ENCODE measurements at places on chromosomes 11 and 22.
A peak's percentile ranks its signal among the peaks of the same experiment; 100 is the strongest.

GRCh38 chr11:77590194-77590782 is 535 bp downstream of the AQP11 start:
- DNase-seq, result no peak

DNA sequence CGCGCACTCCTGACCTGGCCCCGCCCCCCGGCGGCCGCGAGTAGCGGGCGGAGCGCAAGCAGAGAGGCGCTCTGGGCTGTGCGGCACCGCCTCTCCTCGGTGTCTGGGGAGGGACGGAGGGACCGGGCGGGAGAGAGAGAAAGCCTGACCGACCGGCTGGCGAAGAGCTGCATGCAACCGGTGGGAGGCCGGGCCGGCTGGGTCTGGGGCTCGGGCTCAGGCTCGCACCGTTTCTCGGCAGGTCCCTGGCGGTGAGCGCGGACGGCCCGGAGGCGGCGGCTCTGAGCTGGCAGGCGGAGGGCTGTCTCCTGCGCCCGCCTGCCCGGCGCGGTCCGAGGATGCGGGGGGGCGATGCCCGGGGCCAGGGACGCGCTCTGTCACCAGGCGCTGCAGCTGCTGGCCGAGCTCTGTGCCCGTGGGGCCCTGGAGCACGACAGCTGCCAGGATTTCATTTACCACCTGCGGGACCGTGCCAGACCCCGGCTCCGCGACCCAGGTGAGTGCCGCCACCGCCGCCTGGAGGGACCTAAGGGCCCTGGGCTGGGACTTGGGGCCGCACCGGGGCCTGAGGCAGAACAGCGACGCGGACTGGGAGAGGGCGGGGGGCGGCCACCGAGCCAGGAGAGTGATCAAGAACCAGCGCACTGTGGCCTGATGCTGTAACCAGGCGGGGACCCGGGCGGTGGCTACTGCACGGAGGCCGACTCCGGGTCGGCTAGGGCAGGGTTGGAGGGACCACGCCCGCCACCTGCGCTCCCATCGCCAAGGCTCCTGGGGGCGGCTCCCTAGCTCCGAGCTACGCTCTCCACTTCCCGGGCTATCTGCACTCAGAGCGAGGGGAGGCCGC is at the start of gene SYT9:
Gene SYT9, plus strand, starts transcription at position 69 of the 847 bp plus-strand sequence. Its CDS starts 283 bp downstream, at position 352.
- no peak for DNase-seq

DNA sequence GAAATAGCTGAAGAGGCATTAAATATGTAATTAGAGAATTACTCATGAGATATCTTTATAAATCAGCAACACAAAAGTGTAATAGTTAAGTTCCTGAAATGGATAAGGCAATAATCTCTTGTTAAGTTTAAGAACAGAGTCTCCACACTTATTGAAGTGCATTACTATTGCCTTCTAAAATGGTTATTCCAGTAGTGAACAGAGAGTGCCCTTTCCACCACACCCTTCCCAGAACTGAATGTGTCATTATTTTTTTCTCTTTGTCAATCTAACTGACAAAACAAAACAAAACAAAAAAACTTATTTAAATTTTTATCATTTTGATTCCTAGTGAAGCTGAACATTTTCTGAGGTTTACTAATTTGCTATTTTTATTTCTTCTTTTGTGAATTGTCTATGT is 9.2 kb upstream of the PRRG4 start:
- DNase-seq, result no peak

GRCh38 chr22:40147388-40148176 is 30.1 kb upstream of the TNRC6B start:
- DNase-seq, result no peak

- no peak for DNase-seq
These were observed 31.4 kb downstream of the LRFN4 start for GRCh38 chr11:66888282-66888681.

GRCh38 chr11:68206211-68206610 is 6.9 kb downstream of the KMT5B start:
- DNase-seq, result no peak

- no peak for DNase-seq
These were observed 40.8 kb upstream of the ST14 start for GRCh38 chr11:130118636-130119387.

DNA sequence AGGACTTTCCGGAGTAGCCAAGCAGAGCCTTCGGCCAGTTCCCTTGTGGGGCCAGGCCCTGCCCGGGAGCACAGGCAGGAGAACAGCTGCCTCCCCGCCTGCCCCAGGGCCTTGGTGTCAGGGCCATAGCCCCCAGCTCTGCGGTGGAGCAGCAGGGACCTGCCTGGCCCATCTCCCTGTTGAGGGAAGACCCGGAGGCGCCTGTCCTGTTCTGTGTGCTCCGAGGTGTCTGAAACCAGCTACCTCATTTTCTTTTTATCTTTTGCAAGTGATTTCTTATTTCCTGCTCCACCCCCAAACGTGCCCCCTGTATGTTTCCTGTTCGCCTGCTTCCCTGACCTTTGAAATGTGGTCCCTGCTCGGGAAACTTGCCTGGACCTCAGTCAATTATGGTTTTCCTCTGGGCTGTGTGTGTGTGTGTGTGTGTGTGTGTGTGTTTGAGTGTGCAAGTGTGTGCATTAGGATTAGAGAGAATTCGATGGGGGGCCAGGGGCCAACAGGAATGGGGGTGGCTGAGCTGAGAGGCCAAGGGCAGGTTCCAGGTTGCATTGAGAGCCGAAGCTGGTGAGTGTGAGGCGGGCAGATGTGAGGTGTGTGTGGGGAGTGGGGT is 19.1 kb downstream of the LRP5 start:
- no peak for DNase-seq

GRCh38 chr22:27397954-27398342 is 403.6 kb downstream of the MN1 start:
- no peak for DNase-seq

DNA sequence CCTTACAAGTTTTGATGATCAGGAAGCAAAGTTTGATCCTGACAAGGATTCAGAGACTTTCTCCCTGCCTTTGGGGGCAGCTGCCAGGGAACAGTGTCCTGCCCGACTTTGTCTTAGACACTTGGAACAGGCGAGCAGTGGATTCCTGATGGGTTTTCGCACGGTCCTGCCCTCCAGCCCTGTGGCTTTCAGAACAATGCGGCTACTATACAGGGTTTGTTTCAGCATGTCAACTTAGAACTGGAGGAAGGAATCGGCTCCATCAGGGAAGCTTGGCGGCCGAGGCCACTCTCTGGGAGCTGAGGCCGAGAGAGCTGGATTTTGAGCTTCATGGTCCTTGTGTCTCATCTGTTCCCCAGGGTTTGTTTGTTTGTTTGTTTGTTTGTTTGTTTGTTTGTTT is 11.5 kb downstream of the ANO1 start:
- DNase-seq, result no peak

GRCh38 chr22:46833228-46833627 is 70.8 kb downstream of the TBC1D22A start:
- DNase-seq, result no peak

GRCh38 chr22:44286646-44287045 is 26.1 kb downstream of the SHISAL1 start:
- DNase-seq, result no peak

DNA sequence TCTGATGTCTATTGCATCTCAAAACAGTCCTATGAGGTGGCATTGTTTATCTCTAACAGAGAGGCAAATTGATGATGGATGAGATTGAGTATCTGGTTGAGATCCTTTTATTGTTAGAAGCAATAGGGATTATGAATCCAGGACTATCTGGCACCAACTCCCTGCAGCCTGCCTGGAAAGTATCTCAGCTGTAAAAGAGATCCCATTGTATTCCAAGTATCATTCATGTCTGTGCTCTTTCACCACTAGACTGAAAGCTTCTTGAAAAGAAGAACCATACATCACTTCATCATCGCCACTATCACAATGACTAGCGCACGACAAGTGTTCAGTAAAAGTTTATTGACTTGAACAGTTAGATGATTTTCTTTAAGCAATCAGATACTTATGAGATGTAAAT is 41.9 kb upstream of the PCF11 start:
- DNase-seq, result no peak

DNA sequence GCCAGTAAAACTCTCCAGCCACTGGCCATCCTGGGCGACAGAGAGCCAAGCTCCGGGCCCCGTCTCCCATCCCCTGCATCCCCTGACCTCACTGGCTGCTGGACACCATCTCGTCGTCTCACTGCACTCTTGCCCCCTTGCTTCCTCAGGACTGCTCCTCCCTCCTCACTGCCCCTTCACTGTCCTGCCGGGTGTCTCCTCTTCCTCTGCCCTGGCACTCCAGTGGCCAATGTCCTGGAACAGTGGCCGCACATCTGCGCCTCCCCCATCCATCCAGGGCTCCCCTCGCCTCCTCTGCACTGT is 800.4 kb downstream of the BRD1 start:
- no peak for DNase-seq

DNA sequence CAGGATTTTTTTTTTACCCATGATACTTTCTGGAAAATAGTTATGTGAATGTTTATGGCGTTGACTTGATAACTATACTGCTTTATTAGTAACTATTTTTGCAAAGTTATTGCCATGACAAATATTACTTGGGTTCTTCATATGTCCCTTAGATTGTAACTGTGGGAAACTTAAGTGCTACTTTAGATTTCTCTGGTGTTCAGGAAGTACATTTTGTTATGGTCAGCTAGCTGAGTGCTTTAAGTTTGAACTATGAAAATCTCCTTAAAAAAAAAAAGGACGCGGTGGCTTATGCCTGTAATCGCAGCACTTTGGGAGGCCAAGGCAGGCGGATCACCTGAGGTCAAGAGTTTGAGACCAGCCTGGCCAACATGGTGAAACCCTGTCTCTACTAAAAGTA is 42.8 kb downstream of the CSTPP1 start:
- no peak for DNase-seq

DNA sequence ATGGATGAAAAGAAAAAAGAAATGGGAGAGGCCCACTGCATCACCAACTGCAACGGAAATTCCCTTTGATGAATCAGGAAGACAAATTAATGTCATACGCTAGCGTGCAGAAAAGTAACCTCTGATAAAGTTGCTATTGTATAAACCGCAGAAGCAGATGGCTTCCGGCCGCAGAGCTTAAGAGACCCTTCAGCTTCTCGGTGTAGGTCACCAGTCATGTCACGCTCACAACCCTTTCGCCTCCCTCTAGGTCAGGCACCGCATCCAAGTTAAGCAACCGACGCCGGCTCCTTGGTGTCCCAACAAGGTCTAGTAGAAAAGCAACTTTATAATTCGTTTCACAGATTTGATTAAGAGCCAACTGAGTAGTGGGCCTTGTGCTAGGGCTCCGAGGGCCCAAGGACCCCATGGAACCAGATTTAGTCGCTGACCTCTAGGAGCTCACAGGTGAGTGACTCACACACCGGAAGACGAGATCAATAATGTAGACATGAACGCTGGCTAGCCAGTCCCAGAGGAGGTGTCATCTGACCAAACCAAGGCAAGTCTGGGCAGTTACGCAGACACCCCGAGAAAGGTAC is 1.2 kb upstream of the ZFP91 start:
- DNase-seq, result peak; percentile 84

DNA sequence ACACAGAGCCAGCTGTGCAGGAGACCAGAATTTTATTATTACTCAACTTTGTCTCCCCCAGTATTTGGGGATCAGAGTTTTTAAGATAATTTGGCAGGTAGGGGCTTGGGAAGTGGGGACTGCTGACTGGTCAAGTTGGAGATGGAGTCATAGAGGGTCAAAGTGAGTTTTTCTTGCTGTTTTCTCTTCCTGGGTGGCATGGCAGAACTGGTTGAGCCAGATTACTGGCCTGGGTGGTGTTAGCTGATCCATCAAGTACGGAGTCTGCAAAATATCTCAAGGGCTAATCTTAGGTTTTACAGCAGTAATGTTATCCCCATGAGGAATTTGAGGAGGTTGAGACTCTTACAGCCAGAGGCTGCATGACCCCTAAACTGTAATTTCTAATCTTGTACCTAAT is 153.5 kb downstream of the OR4C45 start:
- DNase-seq, result no peak

DNA sequence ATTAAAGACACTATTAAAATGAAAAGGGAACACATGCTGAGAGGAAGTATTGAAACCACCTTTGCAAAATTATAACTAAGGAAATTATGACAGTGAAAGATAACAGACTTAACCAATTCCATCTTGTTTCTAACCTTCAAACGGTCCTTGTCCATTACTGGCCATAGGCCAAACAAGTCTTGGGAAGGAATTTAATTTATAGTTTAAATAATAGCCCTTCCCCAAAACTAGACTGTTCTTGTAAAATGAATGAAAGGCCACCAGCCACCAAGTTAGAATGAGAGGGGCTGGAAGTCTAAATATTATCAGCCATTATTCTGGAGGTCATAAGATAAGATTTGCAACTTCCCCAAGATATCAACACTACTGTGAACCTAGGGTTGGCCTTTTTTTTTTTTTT is 1.8 kb upstream of the TALDO1 start:
- DNase-seq, result no peak

GRCh38 chr22:45553351-45554039 is 50.8 kb downstream of the FBLN1 start:
- DNase-seq, result no peak

- peak; percentile 21 for DNase-seq
These were observed 1.7 kb downstream of the TOM1 start for GRCh38 chr22:35301372-35301874.

GRCh38 chr11:123238297-123238696 is 43.2 kb upstream of the CLMP start:
- DNase-seq, result no peak

DNA sequence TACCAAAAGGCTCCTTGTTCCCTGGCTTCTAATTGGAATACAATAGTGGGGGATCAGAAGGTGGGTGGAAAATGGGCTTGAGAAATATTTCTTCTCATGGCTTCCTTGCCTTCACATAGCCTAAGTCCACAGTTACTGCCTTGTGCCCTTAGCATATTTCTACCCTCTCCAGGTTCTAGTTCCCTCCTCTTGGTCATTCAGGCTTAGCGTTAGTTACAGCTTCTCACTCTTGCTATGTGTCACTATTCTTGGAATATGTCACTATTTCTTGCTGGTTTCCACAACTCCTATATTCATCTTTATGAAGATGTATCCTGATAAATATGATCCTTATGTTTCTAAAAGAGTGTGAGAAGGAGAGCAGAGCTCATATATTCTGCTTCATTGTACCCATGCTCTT is 2.5 kb downstream of the OR2D2 start:
- DNase-seq, result no peak

- DNase-seq, result peak; percentile 91
These were observed 1.9 kb downstream of the SLC43A3 start for GRCh38 chr11:57424792-57425564.

Data from stimulated activated naive CD4-positive, alpha-beta T cell treated with Interleukin-2 at 50 U/mL for 16 hours (primary cell).